ENCODE measurements at places on chromosomes 3 and 15. TPM values are rescaled to one million over a fixed set of nuclear protein-coding genes. Genes with fewer than 3 reads are reported as not detected.

DNA sequence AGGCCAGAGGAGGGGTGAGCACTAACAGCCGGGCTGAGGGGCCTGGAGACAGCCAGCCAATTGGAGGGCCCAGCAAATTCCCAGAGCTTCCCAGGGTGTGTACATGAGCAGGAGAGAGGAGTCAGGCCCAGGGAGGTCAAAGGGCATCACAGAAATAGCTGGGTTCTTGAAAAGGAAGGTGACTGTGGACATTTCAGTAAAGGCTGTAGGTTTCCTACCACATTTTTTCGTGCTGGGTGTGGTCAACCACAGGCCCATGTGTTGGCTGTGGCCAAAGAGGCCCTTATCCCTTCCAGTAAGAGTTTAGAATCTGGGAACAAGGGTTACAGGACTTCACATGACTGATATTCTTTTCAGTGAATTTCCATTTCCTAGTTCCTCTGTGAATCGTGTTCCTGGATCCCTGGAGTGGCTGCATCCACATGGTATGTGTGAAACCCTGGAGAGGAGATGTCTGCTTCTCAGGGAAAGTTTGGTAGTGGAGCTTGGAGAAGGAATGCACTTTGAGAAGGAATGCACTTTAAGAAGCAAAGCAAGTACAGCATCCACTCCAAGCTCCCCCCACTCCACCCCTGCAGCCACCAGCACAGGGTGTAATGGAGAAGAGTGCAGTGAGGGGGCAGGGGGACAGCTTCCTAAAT lies 73.2 kb upstream of the HEG1 start:
- DNase-seq, result no peak

DNA sequence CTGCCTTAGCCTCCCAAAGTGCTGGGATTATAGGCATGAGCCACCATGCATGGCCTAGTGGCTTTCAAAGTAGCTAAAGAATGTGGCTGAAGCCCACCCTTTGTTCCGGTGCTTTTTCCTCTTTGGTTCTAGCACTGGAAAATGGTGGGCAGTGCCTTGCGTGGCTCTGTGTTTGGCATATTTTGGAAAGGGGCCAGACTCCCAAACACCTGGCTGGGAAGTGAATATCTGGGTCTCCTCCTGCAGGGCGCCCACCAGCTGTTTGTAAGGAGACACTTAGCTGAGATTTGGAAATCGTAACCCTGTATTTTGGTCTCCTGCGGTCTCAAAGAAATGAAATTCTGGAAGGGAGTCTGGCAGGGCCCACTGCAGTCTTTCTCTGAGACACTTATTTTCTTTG lies 336.4 kb downstream of the IL20RB start:
- no peak for DNase-seq

GRCh38 chr3:69511361-69511760 lies 125.5 kb upstream of the FRMD4B start:
- DNase-seq, result no peak

DNA sequence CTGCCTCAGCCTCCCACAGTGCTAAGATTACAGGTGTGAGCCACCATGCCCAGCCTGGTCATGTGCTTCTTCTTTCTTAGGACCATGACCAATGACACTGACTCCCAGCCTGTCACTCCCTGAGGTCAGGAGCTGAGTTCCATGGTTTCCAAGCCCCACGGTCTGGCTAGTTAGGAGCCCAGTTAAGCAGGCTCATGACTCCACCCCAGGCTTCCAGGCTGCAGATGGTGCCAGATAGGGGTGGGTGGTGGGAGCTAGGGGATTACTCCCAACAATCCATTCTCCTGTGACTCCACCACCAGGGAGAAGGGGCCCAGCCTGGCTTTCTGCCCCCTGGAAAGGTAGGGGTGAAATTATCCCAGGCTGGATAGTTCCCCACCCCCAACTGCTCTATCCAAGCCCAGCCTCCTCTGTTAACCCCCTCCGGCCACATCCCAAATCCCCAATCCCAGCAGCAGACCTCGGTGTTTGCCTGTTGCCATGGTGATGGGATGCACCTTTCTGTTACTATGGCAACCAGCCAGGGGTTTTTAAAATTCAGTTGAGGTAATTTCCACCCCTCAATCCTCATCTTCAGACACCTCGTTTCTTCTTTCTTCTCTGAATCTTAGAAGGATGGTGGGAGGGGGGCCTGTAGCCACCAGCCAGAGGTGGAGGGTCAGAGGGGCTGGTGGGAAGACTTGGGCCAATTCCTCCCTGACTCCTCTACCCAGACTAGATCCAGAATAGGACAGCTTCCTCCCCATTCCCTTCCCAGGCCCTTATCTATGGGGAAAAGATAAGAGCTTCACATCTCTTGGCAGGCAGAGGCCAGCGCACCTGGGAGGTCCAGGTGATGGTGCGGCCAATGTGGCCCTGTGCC lies 22.5 kb upstream of the SEMA3F start:
- DNase-seq, result no peak

DNA sequence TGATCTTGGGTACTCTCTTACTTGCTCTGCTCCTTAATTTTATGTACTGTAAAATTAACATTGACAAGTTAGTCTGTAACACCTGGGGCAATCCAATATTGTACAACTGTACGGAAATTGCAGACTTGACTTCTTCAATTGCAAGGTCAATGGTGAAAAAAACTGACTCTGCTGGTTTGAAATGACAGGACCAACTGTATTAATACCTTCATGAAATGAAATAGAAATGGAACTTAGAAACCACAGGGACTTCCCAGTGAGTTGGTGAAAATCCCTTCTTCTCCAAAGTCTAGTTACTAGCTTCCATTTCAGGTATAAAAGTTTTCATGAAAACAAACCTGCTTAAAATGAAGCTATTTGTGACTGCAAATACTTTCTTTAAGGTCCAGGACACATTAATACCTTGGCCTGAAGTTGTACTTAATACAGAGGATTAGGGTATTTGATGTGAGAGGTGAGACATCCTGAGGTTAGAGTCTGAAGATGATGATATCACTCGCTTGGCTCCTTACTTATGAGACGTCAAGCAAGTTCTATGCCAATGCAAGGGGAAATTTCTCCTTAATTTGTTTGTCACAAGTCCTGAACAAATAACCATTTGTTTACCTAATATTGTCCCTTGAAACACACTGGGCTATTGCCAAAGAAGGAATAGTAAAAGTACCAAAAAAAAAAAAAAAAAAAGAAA lies 226.2 kb upstream of the TP63 start:
- no peak for DNase-seq

DNA sequence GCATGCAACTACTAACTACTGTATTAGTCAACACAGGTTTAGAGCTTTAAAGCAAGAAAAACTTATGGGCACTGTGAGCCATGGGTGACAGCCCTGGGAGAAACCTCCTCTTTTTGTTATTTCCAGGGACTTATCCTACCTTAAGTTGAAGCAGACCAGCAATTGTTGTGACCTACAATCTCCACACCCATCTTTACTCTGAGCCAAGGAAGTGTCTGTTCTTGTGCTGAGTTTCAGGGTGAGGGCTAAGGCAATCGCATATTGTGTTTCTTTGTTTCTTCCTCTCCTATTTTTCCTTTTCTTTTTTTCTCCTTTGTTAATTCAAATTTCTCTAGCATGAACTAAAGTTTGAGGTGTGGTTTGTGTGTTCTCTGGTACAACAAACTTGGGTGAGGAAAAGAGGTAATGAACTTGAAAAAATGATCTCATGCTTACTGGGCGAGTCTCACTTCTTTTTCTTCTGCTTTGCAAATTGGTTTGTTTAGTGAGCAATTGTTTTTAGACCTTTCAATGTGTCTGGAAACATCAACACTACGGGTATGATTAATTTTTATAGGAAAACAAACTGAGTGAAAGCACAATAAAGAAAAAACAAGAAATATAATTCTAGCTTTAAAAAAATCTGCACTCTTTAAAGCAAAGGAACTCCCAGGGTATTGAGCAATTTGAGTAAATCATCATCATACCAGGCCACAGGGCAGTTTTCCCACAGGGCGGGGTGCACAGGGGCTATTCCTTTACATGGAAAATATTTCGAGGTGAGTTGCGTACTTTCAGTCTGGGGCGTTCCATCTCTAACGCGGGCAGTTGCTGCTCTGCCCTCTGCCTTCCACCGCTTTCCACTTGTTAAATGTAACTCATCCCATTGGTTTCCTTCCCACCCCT lies 2.7 kb downstream of the UPK1B start:
- no peak for DNase-seq

- DNase-seq, result no peak
These were observed 2.1 kb upstream of the ALAS1 start for GRCh38 chr3:52195823-52196331.

DNA sequence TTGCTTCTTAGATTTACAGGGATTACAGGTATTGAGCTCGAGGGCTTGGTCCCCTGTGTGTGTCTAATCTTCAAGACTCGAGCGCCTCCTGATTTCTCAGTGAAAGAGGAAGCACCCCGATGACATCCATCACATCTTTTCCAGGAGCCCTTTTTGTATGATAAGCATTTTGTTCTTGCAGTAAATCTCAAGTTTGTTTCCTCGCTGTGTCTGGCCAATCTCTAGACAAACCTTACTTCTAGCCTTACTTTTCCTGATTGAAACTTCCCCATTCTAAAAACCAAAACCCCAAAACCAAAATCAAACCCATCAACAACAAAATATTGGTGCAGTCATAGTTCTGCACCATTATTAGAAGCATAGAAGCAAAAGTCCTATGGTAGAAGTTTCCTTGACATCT lies 286.0 kb downstream of the NFKBIZ start:
- DNase-seq, result no peak

GRCh38 chr3:158859362-158859761 lies 57.5 kb downstream of the MFSD1 start:
- no peak for DNase-seq

- no peak for DNase-seq
These were observed 215.7 kb upstream of the THBS1 start for GRCh38 chr15:39365161-39365560.

GRCh38 chr3:115691964-115692363 lies 68.7 kb downstream of the GAP43 start:
- DNase-seq, result no peak

DNA sequence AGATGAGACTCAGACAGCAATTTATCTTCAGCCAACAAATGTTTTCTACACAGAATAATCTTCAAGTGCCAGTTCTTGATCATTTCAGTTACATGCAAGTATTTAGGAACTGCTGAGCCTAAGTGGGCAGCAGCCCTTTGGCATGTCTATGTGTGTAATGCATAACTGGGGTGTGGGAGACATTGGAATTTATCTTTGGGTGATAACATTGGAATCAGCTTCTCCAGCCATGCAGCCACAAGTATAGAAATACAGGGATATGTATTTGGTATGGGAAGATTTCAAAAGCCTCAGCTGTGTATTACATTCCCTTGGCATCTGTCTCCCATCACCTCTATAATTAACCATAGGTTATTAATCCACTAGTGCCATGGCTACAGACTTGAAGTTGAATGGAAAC lies 63.4 kb upstream of the FOXP1 start:
- no peak for DNase-seq

GRCh38 chr3:31754575-31755278 lies 222.0 kb downstream of the STT3B start:
- DNase-seq, result no peak

- DNase-seq, result no peak
These were observed 66.9 kb downstream of the SLCO2A1 start for GRCh38 chr3:133962849-133963248.

- DNase-seq, result no peak
These were observed 265.1 kb downstream of the CTNNB1 start for GRCh38 chr3:41464401-41464800.

DNA sequence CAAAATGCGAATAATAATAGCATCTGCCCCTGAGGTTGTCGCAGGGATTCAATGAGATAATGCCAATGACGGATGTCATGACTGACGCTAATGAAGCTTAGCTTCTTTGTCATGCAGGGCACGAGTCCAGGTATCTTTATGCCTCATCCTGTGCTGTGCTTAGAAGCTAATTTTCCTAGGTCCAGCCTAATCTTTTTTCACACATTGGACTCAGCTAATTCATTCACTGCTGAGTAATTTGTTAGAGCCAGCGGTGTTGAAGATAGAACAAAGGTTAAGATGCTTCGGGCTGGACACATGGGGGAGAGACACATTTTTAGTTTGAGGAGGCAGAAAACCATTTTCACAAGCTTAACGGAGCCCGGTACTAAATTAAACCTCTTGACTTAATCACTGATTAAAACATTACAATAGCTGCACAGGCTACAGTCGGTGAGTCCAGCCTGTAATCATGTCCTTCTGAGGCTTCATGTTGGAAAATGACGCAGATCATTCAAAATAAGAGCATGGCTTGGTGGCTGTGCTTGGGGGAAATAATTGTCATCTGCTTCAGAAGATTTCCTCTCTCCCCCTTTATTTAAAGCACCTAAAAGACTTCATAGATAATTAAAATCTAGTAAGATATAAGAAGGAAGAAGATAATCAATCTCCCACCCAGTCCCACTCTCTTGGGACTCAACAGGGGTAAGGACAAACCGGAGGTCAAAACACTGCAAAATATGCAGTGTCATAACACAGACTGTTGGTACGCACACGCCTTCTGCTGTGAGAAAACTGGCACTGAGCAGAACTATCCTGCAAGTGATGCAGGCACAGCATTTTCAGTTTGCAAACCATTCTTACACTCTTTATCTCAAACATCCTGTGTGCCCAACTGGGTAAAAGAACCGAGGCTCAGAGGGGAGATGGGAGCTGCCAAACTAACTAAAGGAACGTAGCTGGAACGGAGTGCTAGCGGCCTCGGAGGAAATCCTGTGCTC lies 3.3 kb upstream of the CCDC174 start:
- DNase-seq, result no peak

DNA sequence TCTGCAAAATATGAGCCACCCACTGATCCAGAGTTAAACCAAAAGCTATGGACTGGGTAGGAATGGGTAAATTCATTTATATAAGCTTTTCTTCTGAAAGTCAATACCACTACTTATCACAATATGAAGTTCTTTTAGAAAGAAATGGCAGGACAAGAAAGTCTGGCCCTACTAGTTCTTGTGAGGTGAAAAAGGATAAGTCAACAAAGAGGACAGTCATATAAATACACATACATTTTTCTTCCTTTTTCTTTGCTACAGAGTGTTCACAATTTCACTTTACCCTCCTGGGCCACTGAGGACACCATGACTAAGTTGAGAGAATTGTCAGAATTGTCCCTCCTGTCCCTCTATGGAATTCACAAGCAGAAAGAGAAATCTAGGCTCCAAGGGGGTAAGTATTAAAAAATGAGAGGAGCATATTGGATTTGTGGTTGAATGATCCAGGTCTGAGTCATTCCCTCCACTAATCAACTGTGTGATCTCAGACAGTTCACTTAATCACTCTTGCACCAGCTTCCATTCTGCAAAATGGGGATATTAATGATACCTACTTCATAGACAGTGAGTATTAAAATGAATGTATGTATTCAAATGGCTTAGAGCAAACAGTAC lies 27.6 kb downstream of the ACP3 start:
- DNase-seq, result no peak

DNA sequence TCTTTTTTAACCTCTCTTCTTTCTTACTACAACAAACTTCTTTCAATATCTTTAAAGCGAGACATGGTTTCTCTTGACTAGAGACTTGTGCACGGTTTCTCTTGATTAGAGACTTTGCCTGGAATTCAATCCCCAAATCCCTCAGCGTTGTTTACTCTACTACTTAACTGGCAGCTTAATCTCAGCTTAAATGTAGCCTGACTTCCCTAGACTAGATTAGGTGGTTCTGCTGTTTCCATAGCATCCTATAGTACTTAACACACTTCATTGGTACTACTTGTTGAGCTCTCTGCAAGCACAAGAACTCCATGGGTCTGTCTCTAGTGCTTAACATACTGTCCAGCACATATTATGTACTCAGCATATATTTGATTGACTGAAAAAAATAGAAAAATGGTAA lies 168.2 kb upstream of the GPR149 start:
- DNase-seq, result no peak

SLC27A2 gene
- total RNA-seq, result 9.9 TPM

KNG1 gene
- total RNA-seq, result not detected

KY gene
- total RNA-seq, result not detected

MYL3 gene
- total RNA-seq, result not detected

C3orf85 gene
- not detected for total RNA-seq

GOLGA6L4 gene
- total RNA-seq, result 0.83 TPM

TM4SF4 gene
- total RNA-seq, result not detected

METTL6 gene
- 19.4 TPM for total RNA-seq
